ENCODE measurements at places on chromosomes 4 and X.

DNA sequence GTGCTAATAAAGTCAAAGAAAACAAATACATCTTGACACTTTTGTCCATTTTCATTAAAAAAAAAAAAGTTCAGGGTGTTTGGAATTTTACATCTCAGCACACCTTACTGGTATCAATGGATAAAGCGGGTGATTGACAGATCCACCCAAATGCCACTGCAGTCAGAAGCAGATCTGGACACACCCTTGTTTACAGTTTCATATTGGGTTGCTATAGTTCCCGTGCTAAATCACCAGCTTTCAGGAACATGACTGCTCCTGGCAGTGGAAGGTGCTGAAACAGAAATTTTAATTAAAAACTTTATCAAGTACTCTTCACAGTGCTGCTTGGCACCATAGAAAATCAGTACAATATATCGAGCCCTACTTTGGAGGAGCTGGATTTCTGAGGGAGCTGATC, 116.3 kb downstream of the STOX2 start:
- DNase-seq: no peak

GRCh38 chrX:72268597-72269365, 8.3 kb downstream of the RPS4X start:
- DNase-seq: no peak

DNA sequence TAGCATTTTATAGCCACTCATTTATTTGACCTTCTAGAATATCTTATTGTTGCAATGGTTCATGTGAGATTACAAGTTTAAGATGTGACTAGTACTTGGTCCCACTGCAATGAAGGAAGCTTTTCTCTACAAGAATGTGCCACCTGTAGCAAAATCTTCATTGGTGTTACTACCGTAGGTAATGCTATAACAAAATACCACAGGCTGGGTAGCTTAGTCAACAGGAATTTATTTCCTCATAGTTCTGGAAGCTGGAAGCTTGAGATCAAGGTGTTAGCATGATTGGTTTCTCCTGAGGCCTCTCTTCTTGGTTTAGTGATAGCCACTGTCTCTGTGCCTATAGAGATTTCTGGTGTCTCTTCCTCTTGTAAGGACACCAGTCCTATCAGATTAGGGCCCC, 441.0 kb downstream of the GPM6A start:
- DNase-seq: no peak

- no peak for DNase-seq
These were observed 84.8 kb downstream of the AFAP1 start for GRCh38 chr4:7854697-7855370.

DNA sequence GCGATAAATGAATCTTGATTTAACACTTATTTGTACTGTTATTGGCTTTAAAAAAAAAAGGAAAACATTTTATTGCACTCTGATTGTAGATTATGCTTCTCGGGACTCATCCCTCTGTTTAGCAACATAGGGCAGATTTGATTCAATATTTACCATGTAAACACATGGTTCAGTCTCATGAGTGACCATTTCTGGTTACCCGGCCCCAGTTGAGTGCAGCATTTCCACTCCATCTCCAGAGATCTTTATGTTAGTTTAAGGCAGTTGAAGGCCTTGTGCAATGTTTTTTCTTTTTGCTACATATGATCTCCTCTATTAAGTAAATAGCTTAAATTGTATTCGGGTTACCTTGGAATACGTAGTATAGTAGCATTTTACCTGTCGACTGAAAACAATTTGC, 143.3 kb upstream of the RPS6KA3 start:
- DNase-seq: no peak
